CD4-positive, alpha-beta T cell treated with Interleukin-6 at 100 ng/mL for 8 hours (primary cell): ENCODE measurements at places on chromosomes 4 and X.

DNA sequence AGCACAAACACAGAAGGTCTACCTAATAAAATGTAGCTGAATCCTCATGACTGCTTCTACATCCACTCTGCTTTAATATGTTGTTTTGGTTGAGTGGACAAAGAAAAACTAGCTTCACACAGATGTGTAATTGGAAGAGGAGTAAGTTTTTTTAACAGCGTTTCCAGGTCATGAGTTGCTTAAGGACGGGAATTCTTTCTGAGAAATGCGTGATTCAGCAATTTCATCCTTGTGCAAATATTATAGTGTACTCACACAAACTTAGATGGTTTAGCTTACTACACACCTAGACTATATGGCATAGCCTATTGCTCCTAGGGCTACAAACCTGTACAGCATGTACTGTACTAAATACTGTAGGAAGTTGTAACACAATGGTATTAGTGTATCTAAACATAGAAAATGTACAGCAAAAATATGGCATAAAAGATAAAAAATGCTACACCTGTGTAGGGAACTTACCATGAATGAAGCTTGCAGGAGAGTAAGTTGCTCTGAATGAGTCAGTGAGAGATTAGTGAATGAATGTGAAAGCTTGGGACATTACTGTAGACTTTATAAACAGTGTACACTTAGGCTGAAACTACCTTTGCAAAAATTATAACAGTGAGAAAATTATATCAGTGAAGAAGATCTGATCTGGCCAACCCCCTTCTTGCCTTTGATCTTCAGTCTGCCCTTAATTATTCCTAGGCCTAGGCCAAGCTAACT, 70.8 kb upstream of the IL15 start:
- DNase-seq: no peak

- no peak for DNase-seq
These were observed 135.7 kb upstream of the MAMLD1 start for GRCh38 chrX:150227321-150227860.

- peak; percentile 83 for DNase-seq
These were observed 5.0 kb downstream of the SPON2 start for GRCh38 chr4:1167244-1167949.

DNA sequence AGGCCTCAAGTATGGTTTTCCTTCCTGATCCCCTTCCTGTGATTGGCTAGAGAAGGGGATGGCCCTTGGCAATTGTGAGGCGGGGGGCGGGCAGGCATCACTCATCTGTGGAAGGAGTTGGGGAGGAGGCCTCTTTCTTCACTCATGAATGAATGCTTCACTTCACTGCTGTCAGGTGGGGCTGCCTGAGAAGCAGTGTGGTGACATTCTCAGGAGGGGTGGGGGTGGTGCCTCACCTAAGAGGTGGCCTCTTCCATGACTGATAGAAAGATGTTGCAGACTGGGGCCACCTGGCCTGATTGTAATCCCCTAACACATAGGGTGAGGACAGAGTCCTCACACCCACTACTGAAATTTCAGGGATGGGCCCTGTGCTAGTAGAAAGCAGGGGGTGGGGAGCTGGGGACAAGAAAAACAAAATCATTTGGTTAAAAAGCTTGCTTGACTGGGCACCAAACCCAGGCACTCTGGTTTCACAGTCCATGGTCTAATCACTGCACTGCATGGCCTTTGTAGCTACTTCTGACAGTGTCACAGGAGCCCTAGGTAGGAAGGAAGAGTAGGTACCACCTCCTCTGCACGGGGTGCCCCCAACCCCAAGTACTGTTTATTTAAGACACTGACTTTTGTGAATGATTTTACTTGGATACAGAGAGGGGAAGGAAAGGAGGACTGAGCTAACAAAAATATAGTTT, 5.6 kb upstream of the HOPX start:
- no peak for DNase-seq

DNA sequence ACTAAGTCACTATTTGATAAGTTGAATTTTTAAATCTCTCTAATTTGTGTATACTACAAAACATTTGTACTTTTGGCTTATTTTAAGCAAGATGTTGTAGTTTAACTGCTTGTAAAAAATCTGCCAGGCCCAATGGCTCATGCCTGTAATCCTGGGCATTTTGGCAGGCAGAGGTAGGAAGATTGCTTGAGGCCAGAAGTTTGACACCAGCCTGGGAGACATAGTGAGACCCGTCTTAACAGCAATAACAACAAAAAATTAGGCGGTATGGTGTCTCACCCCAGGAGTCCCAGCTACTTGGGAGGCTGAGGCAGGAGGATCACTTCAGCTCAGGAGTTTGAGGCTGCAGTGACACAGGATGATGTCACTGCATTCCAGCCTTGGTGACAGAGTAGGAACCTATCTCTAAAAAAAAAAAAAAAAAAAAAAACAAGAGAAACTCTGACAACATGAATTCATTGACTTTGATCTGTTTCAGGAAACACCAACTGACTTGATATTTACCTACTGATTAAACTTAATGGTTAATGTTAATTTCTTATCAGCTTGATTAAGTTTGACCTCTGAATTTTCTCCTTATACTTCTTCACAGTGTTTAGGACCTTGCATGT, 8.9 kb downstream of the FHIP1A start:
- DNase-seq: no peak

- DNase-seq: no peak
These were observed 153.0 kb downstream of the DCLK2 start for GRCh38 chr4:150231107-150231770.

GRCh38 chr4:3527914-3528876, 4.0 kb downstream of the LRPAP1 start:
- DNase-seq: no peak

DNA sequence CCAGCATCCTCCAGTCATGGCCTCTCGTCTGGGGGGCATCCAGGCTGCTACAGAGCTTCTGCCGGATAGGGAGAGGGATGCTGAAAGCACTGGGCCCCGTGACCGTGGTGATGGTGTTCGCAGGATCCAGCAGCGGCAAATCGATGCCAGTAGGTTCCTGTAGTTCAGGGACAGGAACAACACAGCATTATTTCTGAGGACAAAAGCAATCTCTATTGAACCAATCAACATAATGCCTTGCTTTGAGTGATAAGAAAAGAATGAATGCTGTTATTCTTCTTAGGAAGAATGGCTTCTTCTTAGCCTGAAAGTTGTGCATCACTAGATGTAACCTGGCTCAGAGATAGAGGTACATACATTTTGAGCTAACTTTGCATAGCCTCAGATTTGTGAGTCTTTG, 378.6 kb downstream of the UNC5C start:
- DNase-seq: no peak

GRCh38 chr4:89275587-89275986, 32.0 kb downstream of the GPRIN3 start:
- DNase-seq: no peak

- no peak for DNase-seq
These were observed 944 bp downstream of the FUNDC2 start for GRCh38 chrX:155027509-155028066.

- DNase-seq: no peak
These were observed 160.1 kb downstream of the TET2 start for GRCh38 chr4:105306820-105307219.

- peak; percentile 60 for DNase-seq
These were observed 49.7 kb downstream of the RASL11B start for GRCh38 chr4:52911684-52912294.

GRCh38 chrX:136193771-136194170, 46.4 kb downstream of the FHL1 start:
- no peak for DNase-seq
